ENCODE measurements at places on chromosomes 13 and 19. TPM values are rescaled to one million over a fixed set of nuclear protein-coding genes. Genes with fewer than 3 reads are reported as not detected.

Gene POU2F2
- 20.6 TPM for total RNA-seq

Gene SMIM44
- total RNA-seq = not detected

Gene SHISA2
- 8.2 TPM for total RNA-seq

Gene ZNF208
- total RNA-seq = 48.2 TPM

Gene PVR
- total RNA-seq = 41.1 TPM

Gene ZNF506
- total RNA-seq = 28.9 TPM

Gene CYP2S1
- total RNA-seq = 1.4 TPM

Gene DACH1
- total RNA-seq = 5.4 TPM

Gene EFNA2
- total RNA-seq = 2.9 TPM

Gene FAM124A
- total RNA-seq = 3.0 TPM

Gene BLVRB
- 43.3 TPM for total RNA-seq

- H3K36me3 ChIP-seq = no peaks in the 10 kb centered on the region
- no peaks in the 10 kb centered on the region for H3K4me1 ChIP-seq
- DNase-seq = no peak
- no peak overlapping the region for H3K4me3 ChIP-seq
Observed at GRCh38 chr19:38639679-38640078, 7.8 kb upstream of the ACTN4 start.

DNA sequence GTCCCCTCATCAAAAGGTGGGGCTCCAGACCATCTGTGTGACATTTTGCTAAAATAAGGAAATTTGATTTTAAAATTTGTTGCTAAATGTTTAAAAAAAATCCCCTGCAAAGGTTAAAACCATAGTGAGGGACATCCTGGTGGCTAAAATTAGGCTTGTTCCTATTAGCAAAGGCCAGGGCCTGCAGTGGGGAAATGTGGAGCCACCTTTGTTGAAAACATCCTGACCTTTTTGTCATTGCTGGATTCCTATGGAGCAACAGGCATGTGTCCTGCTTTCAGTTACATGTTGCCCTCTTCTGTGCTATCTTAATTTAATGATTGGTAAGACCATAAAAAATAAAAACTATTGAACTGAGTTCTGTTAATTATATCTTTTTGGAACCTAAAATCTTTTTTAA is 524.3 kb downstream of the KCTD12 start:
- DNase-seq = no peak
- no peak overlapping the region for H3K4me3 ChIP-seq
- no peaks in the 10 kb centered on the region for H3K27me3 ChIP-seq
- no peak overlapping the region for H3K27ac ChIP-seq
- H3K36me3 ChIP-seq = no peaks in the 10 kb centered on the region

GRCh38 chr19:45094137-45094536 is 1.2 kb downstream of the PPP1R37 start:
- peak overlapping the region; percentile 98 for H3K4me3 ChIP-seq
- no peak overlapping the region for H3K27ac ChIP-seq
- H3K4me1 ChIP-seq = peaks cover 58% of the 10 kb centered on the region

DNA sequence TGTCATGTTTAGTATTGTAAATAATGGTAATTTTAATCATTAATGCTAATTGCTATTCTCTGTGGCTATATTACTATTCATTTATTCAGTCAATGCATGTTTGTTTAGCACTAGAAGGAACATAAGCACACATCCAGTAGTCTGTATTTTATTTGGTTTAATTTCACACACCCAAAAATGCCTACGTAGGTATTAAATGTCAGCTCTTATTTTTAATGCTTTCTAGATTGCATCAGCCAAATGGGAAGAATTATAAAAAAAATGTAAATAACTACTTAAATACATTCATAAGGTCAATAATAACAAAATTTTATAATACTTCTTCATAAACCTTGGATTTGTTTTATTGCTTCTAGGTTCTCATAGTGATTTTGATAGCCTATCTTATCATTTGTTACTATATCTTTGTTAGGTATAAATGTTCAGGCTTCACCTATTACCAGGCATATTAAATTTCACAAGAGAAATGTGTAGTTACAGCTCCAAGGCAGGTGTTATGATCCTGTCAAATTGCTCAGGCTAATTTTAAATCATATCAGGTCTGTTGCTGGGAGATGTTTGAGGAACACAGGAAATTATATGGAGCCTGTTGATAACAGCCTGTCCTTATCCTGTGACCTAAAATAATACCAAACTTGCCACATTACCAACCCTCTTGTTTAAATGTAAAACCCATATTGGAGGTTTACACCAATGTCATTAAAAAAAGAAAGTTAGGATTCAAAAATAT is 34.4 kb downstream of the ITGBL1 start:
- H3K4me3 ChIP-seq = no peak overlapping the region
- H3K4me1 ChIP-seq = no peaks in the 10 kb centered on the region
- no peaks in the 10 kb centered on the region for H3K27me3 ChIP-seq
- no peaks in the 10 kb centered on the region for H3K36me3 ChIP-seq

DNA sequence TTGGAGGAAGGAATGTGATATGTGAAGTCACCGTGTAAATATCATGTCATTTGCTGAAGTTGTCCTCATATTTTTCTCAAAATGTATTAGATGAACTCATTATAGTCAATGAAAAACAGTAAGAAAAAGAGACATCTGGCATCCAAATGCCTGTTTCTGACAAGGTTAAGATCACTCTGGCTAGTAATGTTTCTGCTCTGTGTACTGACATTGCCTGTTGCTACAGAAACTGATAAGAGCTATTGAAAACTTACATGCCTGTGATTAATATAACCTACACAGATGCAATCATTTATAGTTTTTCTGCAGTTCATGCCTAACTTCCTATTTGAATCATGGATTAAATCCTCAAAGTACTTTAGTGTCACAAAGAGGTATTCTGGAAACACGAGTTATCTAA is 249.8 kb downstream of the NBEA start:
- no peaks in the 10 kb centered on the region for H3K4me1 ChIP-seq
- H3K27me3 ChIP-seq = no peaks in the 10 kb centered on the region
- H3K4me3 ChIP-seq = no peak overlapping the region
- H3K36me3 ChIP-seq = no peaks in the 10 kb centered on the region
- H3K27ac ChIP-seq = no peak overlapping the region

GRCh38 chr13:85068231-85068630 is 731.0 kb downstream of the SLITRK6 start:
- H3K36me3 ChIP-seq = no peaks in the 10 kb centered on the region
- no peak overlapping the region for H3K27ac ChIP-seq
- H3K4me1 ChIP-seq = no peaks in the 10 kb centered on the region
- no peaks in the 10 kb centered on the region for H3K27me3 ChIP-seq
- no peak overlapping the region for H3K4me3 ChIP-seq

GRCh38 chr13:38880397-38880796 is 110.2 kb downstream of the STOML3 start:
- H3K27ac ChIP-seq = no peak overlapping the region
- H3K27me3 ChIP-seq = no peaks in the 10 kb centered on the region
- no peak overlapping the region for H3K4me3 ChIP-seq
- H3K4me1 ChIP-seq = no peaks in the 10 kb centered on the region
- DNase-seq = no peak
- no peaks in the 10 kb centered on the region for H3K36me3 ChIP-seq

DNA sequence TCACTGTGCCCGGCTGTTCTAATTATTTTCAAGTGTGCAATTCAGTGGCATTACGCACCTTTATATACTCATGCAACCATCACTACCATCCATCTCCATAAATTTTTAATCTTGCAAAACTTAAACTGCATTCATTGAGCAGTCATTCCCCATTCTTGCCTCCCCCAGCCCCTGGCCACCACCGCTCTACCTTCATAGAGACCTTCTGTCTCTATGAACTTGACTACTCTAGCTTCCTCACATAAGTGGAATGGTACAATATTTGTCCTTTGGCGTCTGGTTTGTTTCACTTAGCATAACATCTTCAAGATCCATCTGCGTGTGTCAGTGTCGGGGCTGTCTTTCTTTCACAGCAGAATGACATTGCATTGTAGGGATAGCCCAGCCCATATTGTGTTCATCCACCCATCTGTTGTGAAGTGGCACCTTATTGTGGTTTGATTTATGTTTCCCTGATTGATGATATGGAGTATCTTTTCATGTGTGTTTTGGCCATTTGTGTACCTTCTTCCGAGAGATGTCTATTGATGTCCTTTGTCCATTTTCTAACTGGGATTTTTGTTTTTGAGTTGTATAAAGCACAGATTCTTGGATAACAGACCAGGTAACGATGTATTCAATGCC is 64.8 kb upstream of the FLT1 start:
- H3K27ac ChIP-seq = no peak overlapping the region
- no peaks in the 10 kb centered on the region for H3K36me3 ChIP-seq
- H3K4me1 ChIP-seq = no peaks in the 10 kb centered on the region

GRCh38 chr13:111620166-111620565 is 299.7 kb downstream of the TEX29 start:
- no peak overlapping the region for H3K27ac ChIP-seq
- H3K4me3 ChIP-seq = no peak overlapping the region
- H3K36me3 ChIP-seq = no peaks in the 10 kb centered on the region
- no peaks in the 10 kb centered on the region for H3K4me1 ChIP-seq
- no peaks in the 10 kb centered on the region for H3K27me3 ChIP-seq
- no peak for DNase-seq

- H3K36me3 ChIP-seq = no peaks in the 10 kb centered on the region
- no peak overlapping the region for H3K27ac ChIP-seq
- no peak overlapping the region for H3K4me3 ChIP-seq
Observed at GRCh38 chr13:102298051-102298450, 103.8 kb downstream of the FGF14 start.

DNA sequence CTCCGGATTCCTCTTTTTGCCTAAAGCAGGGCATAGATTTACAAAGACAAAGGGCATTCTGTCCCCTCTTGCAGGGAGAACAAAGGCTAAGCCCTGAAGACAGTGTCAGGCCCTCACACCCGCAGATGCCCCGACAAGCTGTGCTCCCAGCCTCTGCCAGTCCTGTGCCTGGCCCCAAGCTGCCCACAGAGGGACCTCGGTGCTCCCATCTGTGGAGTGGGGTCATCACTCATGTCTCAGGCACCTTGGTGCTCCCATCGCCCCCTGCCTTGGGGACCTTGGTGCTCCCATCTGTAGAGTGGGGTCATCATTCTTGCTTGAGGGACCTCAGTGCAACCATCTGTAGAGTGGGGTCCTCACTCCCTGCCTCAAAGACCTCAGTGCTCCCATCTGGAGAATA is 24.3 kb downstream of the C13orf46 start:
- H3K27ac ChIP-seq = no peak overlapping the region
- no peak overlapping the region for H3K4me3 ChIP-seq
- no peaks in the 10 kb centered on the region for H3K36me3 ChIP-seq
- H3K4me1 ChIP-seq = peaks cover 5% of the 10 kb centered on the region
- no peaks in the 10 kb centered on the region for H3K27me3 ChIP-seq

DNA sequence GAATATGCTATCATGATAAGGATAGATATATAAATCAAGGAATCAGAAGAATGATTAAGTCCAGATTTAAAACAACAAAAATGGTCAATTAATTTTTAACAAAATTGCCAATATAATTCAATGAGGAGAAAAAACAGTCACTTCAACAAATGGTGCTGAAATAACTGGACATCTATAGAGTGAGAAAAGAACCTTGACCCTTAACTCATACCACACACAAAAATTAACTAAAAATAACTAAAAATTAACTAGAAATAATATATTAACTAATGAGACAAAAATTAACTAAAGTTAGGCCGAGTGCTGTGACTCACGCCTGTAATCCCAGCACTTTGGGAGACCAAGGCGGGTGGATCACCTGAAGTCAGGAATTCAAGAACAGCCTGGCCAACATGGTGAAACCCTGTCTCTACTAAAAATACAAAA is 9.5 kb downstream of the LGALS7 start:
- no peak for DNase-seq
- no peak overlapping the region for H3K27ac ChIP-seq
- no peaks in the 10 kb centered on the region for H3K27me3 ChIP-seq

- H3K27ac ChIP-seq = no peak overlapping the region
- no peaks in the 10 kb centered on the region for H3K27me3 ChIP-seq
- no peak overlapping the region for H3K4me3 ChIP-seq
- DNase-seq = no peak
- no peaks in the 10 kb centered on the region for H3K36me3 ChIP-seq
Observed at GRCh38 chr13:49304763-49305700, 57.3 kb downstream of the CDADC1 start.

DNA sequence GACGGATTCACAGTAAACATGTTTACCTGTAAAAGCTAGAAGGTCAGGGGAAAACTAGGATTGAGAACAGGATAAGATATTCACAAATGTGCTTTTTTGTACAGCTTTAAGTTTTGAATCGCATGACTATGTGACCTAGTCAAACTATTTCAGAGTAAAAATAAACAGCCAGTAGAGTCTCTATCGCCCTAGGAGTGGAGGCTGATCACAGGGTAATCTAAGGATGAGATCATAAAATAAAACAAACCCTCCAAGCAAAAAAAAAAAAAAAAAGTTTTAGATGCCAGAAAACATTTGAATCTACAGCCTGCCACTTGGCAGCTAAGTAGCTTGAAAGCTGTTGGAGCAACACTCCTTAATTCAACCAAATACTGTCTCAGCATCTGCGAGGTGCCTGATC is 26.8 kb downstream of the ZNF350 start:
- no peak overlapping the region for H3K27ac ChIP-seq
- H3K36me3 ChIP-seq = no peaks in the 10 kb centered on the region
- H3K27me3 ChIP-seq = no peaks in the 10 kb centered on the region

DNA sequence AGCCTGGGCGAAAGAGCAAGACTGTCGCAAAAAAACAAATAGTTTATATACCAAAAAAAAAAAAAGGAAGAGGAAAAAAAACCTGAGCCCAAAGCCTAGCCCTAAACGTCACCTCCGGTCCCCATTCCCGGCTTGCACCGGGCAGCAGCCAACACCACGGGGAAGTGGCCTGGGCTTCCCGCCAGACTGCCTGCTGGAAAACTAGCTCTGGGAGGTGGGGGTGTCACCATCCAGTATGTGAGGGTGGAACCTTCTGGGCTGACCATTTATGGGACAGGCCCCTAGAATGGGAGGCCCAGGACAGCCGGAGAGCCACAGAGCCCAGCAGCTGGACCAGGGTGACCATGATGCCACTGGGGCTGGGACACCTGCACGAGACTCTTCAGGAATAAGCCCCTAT is 37.3 kb downstream of the IL12RB1 start:
- peaks cover 14% of the 10 kb centered on the region for H3K4me1 ChIP-seq
- no peaks in the 10 kb centered on the region for H3K27me3 ChIP-seq
- peak; percentile 91 for DNase-seq
- no peaks in the 10 kb centered on the region for H3K36me3 ChIP-seq
- peak overlapping the region; percentile 73 for H3K27ac ChIP-seq
- H3K4me3 ChIP-seq = no peak overlapping the region

DNA sequence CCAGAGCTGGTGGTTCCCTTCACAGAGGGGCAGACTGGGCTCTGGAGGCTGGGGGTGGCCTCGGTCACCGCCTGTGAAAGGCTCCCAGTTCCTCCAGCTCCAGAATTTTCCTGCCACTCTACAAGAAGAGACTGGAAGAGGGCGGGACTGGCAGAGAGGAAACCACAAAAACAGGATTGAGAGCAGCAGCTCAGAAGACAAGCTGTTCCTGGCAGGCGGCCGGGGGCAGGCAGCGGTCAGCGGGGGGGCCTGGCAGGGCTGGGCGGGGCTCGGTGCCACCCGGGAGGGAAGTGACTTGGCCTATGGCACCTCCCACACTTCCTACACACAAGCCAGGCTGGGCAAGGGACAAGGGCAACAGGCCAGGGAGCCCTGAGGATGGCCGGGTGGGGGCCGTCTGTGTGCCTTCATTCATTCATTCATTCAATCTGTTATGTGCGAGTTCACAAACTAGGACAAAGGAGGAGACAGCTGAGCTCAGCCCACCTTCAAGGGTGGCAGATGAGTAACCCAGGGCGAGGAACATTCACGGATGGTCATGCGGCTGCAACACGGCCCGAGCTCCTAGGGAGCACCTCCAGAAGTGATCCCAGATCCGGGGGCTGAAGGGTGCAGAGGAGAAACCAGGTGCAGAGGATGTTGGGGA is 16.9 kb upstream of the BTBD2 start:
- peak overlapping the region; percentile 95 for H3K27ac ChIP-seq
- H3K36me3 ChIP-seq = no peaks in the 10 kb centered on the region
- no peaks in the 10 kb centered on the region for H3K27me3 ChIP-seq

- no peak overlapping the region for H3K4me3 ChIP-seq
- no peak overlapping the region for H3K27ac ChIP-seq
- H3K36me3 ChIP-seq = no peaks in the 10 kb centered on the region
Observed at GRCh38 chr13:48545608-48546007, 12.7 kb upstream of the RCBTB2 start.

Measured in testis (tissue), 5 donors.